ENCODE measurements at places on chromosomes 7 and 10.

DNA sequence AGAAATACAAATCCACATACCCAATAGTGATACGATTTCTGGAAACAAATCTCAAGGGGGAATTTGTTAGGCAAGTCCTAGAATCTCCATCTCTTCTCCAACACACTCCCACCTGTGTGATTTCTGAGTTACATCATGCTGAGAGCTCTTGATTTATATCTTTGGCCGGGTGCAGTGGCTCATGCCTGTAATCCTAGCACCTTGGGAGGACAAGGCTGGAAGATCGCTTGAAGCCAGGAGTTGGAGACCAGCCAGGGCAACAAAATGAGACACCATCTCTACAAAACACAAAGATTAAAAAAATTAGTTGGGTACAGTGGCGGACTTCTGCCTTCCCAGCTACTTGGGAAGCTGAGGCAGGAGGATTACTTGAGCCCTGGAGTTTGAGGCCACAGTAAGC lies 1.5 kb upstream of the MTPN start:
- no peak for DNase-seq

DNA sequence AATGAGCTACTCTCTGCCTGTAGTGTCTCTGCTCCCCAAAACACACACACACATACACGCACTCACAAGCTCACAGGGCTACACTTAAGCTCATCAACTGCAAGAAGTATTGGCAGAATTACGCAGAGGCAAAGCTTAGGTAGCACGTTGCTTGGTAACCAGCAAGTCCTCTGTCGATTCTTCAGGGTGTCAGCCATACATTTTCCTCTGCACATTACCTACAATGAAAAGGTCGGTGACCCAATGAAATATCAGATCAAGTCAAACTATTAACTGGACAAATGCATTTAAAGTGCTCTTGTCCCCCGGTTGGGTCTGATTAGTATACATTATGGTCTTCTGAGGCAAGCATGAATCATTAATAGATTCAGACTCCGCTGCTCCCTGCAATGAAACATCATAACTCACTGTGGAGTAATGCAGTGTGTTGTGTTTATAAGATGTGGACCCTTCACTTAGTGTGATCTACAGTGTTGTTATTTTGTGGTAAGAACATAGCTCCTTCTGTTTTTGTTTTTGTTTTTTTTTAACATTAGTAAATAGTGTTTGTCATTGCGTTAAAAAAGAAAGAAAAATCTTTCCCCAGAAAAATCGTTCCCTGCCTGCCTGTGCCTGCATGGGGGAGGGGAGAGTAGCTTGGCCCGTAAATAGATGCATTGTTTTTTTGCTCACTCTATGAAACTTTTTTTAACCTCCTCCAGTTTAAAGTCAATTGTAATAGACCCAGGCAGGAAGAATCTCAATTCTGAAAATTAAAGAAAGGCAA lies 325.5 kb downstream of the SFMBT2 start:
- DNase-seq: no peak

DNA sequence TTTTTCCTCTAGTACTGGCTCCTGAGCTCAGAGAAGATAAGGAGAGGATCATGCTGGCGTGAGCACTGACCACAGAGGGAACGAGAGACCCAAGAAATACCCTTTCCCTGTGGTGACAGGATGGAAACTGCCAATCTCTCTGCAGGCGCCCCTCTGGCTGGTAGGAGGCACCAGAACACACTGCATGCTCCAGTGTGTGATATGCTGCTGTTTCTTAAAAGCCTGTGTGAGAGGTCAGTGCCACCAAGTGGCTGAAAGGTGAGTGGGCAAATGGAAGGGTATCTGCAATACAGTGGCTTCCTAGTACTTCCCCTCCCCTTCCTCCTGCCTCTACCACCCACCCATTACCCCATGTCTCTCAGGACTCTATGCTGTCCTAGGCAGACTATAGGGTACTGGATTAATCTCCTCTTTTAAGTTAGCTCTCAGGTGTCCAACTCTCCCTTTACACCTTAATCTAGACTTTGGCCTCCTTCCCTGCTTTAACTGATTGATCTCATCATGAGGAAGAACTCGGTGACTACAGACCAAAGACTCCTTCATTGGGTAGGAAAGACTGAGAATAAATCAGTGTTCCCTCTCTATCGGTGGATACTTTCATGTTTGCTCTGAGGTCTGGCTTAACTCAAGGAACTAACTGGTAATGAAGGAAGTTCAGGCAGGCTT lies 283.6 kb downstream of the ADRA2A start:
- peak; percentile 23 for DNase-seq

DNA sequence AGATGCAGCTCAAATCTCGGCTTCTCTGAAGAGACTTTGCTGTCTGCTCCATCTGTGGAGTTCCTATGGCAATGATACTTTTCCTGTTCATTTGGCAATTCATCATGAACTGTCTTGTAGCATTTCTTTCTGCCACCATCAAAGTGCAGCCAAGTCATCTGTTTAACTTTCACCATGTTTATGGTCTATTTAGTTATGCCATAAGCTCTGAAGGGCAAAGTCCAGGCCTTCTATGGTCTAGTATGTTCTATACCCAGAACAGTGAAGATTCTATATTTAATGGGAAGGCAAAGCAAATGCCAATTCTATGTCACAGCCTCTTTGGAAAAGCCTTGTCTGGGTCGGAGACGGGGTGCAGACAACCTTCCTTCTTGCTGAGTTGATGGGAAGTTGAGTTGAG lies 472.6 kb downstream of the PLXNA4 start:
- DNase-seq: no peak

GRCh38 chr7:75642810-75643486 lies 95.8 kb downstream of the HIP1 start:
- peak; percentile 18 for DNase-seq

DNA sequence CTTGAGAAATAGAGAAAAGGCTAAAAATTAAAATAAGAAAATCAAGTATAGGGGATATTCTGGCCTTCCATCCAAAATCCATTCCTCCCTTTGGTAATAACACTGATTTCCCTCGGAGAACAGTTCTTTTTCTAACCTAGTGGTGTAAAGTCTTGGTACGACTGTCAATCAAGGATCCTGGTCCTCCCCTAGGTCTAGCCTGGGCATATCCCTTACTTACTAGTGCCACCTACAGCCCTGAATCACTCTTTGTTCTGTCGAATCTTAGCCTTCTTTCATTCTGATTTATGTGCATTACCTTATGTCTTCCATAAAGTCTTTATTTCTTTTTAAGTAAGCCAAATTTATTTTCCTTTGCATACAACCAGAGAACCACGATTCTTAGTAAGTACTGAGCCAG lies 298.7 kb upstream of the LRRTM3 start:
- DNase-seq: peak; percentile 25

DNA sequence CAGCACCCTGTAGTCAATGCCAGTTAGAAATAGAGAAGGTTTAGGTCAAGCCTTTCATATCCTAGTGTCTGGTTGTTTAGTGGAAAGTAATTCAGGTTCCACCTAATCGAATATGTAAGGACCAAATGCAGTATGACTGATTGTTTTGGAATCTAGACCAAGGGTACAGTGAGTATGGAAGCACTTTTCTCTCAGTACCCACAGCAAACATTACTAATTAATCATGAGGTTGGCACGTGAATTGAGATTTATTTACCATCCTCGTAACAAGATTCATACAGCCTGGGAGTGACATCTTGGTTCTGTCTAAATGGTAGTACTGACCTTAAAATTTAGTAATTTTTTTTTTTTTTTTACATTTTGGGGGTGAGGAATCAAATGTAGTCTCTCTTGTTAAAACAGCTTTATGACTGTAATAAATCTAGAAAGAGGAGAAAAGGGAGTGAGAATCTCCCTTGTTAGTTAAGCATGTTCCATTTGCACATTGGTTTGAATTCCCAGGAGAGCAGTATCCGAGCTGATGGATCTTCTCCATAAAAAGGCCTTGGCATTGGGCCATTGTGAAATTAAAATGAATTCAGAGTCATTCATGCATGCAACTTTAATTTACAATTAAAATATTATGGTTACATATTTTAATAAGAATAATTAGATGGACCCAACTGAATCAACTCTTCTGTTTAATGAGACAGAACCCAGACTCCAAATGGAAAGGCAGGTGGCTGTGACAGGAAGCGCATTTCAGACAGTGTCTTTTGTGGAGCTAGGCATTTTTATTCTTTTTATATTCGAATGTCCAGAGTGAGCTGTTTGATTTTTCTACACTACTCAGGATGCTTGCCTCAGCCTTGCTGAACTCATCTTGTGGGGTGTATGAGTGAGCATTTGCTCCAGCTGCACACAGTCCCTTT lies 57.6 kb downstream of the SNX10 start:
- DNase-seq: no peak

- peak; percentile 37 for DNase-seq
Observed at GRCh38 chr10:9166770-9167169, 1112.3 kb downstream of the GATA3 start.

- peak; percentile 89 for DNase-seq
Observed at GRCh38 chr7:45885264-45885882, 2.9 kb upstream of the IGFBP1 start.

DNA sequence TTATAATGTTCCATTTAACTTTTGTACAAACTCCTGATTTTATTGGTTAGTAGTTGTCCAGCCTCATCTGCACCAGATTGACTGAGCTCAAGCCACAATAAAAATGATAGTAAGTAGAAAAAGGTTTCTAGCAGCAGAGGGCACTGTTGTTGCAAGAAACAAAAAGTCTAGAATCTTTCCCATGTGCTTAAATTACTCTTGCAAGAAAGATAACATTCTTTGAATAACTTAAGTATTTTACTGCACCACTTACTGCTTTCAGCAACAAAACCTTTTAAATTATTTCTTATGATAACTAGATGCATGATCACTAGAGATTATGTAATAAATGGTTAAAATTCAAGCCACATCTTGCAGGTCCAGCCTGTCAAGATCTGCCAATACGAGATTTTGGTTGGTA lies 27.0 kb downstream of the LMOD2 start:
- DNase-seq: peak; percentile 58

- DNase-seq: no peak
Observed at GRCh38 chr7:140263277-140263676, 86.5 kb upstream of the KDM7A start.

DNA sequence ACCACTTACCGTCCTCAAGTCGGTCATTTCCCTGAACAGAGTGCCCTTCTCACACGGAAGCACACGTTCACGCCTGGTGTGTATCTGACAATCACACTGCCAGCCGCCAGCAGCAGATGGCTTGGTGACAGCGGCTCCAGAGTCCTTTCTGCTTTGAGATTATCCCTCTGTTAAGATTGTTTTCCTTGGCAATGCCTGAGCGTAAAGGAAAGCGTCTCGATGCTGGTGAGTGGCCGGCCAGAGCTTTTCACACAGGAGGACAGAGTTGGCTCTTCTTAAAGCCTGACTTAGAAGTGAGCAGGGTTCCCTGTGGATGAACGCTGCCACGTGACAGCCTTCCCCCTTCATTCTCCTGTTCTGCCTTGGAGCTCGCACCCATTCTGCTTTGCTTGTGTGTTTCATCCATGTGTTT lies 22.1 kb upstream of the PRKAR1B start:
- no peak for DNase-seq

GRCh38 chr7:123836656-123837055 lies 8.3 kb upstream of the HYAL4 start:
- DNase-seq: no peak

GRCh38 chr7:45623740-45624391 lies 49.7 kb downstream of the ADCY1 start:
- DNase-seq: no peak
